ENCODE measurements at places on chromosomes 1 and 21.

- no peak for DNase-seq
These were observed 73.4 kb downstream of the SCCPDH start for GRCh38 chr1:246797597-246797996.

GRCh38 chr1:32701421-32701911, 1.1 kb downstream of the SYNC start:
- no peak for DNase-seq

DNA sequence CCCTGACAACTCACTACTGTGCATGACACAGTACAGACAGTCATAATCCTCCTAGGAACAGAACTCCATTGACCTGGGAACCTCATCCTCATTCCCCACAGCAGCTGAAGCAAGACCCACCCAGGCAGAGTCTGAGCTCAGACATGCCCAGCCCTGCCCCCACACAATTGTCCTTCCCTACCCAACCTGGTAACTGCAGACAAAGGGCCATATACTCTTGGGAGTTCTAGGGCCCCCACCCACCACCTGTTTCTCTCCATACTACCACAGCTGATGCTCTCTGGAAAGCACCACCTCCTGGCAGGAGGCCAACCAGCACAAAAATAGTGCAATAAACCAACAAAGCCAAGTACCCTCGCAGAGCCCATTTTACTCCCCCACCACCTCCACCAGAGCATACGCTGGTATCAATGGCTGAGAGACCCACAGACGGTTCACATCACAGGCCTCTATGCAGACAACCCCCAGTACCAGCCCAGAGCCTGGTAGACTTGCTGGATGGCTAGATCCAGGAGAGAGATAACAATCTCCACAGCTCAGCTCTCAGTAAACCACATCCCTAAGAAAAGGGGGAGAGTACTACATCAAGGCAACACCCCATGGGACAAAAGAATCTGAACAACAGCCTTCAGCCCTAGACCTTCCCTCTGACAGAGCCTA, 159.7 kb upstream of the CXADR start:
- DNase-seq = no peak

GRCh38 chr1:151047591-151047924, at the start of gene C1orf56:
C1orf56 (plus strand) TSS chr1:151047751; CDS start chr1:151047848, 97 bp downstream.
- DNase-seq = no peak

DNA sequence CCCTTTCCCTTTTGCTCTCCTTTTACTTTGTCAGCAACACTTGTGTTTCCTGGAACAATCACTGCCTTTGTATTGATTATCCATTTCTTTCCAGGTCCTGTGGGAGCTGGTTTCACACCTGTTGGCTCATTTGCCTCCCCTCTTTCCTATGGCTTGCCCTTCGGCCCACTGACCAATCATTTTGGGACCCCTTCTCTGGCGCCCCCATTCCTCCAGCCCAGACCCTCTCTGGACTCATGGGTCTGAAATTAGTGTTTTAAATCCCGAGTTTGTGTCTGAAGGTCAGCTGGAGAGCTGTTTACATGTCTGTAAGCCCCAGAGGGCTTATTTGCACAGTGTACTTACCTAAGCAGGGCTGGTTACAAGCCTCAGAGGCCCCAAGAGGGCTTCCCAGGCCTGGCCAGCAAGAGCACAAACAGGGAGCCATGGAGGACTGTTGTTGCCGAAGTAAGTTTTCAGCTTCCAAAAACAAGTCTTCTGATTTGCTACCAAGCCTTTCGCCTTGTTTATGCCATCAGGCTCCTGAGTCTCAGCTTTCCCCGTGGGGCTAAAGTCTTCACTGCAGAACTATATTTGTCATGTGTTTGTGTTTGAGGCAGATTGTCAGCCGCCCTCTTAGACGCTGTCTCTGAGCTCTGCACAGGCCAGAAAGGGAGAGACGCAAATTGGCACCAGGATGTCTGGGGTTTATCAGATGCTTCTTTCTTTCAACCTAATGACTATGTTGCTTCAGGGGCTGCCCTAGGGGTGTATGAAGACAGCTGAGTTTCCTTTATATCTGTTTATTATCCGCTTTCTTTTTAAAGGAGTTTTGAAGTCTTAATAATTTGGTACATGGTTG, 93.0 kb downstream of the ATP1A1 start:
- DNase-seq = no peak

GRCh38 chr1:221667504-221667903, 74.4 kb downstream of the DUSP10 start:
- peak; percentile 56 for DNase-seq

DNA sequence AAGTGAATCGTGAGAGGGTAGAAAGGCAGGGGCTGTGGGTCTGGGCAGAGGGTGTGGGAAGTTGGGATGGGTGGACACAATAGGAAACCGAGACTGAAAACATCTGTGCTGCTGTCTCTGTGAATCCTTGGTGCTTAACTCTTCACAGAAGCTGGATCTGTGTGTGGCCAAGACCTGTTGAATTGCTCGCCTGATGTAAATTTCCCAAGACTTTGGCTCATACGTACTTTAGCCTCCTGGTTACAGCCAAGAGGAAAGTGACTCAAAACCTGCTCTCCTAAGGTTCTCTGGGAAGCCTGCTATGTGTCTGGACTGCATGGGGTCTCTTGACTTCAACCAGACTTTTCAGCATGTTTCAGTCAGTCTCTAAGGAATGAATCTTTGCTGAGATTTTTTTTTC, 270.3 kb downstream of the RWDD3 start:
- DNase-seq = no peak

DNA sequence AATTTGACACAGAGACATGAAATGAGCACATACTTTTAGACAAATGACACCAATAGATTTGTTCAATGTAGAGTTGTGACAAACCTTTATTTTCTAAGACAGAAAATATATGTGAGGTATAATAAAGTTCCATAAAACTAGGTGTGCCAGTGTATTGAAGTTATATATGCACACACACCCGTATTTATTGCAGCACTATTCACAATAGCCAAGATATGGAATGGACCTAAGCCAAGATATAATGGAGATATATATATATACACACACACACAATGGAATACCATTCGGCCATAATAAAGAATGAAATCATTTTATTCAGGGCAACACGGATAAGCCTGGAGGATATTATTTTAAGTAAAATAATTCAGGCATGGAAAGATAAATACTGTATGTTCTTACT, 1013.5 kb downstream of the KCNT2 start:
- no peak for DNase-seq

DNA sequence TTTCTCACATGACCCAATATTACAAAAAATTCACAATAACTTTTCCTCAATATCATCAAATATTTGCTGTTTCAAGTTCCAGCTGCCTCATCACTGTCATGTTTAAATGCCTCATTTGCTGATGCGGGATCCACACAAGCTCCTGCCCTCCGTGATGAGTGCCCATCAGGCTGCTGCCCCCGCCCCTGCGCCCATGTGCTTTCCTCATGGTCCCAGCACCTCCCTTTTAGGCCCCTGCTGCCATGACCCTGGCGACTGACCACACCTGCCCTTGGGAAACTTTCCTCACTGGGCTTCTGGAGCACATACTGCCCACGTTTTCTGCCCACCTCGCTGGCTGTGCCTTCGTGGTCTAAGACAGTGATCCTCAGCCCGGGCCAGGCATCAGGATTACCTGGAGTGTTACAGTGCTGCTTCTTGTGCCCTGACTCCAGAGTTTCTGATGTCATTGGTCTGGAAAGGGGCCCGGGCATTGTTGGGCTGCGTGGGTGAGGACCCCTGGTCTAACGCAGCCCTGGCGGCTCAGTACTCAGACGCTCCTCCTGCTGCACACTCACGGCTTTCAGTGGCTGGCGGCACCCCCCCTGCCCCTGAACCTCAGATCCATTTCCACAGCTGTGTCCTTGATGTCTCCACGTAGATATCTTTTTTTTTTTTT, 20.5 kb downstream of the PLEKHM2 start:
- DNase-seq = no peak

GRCh38 chr21:31552826-31553225, 106.7 kb upstream of the SOD1 start:
- no peak for DNase-seq

DNA sequence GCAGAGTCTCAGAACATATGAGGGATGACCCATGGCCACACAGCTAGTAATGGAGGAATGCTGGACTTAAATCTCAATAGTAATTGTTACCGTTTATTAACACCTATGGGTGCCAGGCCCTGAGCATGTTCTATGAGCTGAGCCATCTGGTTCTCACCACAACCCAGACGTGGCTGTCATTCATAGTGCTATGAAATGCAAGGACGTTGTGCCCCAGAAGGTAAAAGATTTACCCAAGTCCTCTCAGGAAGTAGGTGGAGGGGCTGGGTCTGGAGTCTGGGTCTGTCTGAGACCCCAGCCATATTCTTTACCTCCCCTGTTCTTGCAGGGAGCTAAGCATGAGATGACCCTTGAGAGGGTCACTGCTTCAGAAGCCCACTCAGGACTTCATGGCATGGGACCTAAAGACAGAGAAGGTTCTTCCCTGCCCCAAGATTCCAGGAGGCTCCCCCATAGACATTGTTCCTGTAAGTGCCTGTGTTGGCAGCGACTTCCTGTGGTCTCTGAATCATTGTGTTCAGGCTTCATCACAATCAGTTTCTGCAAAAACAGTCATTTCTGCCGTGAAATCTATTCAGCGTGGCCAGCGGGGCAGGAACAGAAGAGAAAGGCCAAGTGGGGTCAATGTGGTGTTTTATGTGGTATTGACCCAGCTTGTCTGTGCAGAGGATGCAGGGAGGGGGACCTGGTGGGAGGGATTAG, 475.4 kb downstream of the PTPRU start:
- DNase-seq = peak; percentile 51

DNA sequence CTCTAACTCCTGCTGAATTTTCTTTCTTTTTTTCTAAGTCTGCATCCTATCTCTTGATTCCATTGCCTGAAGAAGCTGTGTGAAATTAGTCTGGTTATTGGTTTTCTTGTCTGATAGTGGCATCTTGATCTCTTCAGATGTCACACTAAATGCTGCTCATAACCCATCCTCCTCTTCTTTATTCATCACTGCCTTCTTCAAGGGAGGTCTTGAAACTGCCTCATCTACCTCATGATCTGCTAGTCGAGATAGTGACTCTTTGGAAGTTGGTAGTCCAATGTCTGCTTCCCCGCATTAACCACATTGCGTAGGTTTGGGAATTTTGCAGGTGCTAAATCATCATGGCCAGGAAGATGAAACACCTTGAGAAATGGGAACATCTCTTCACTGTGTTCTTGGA, 15.7 kb downstream of the DYRK3 start:
- no peak for DNase-seq

GRCh38 chr1:119565131-119565772, 58.2 kb downstream of the HSD3B1 start:
- peak; percentile 50 for DNase-seq

DNA sequence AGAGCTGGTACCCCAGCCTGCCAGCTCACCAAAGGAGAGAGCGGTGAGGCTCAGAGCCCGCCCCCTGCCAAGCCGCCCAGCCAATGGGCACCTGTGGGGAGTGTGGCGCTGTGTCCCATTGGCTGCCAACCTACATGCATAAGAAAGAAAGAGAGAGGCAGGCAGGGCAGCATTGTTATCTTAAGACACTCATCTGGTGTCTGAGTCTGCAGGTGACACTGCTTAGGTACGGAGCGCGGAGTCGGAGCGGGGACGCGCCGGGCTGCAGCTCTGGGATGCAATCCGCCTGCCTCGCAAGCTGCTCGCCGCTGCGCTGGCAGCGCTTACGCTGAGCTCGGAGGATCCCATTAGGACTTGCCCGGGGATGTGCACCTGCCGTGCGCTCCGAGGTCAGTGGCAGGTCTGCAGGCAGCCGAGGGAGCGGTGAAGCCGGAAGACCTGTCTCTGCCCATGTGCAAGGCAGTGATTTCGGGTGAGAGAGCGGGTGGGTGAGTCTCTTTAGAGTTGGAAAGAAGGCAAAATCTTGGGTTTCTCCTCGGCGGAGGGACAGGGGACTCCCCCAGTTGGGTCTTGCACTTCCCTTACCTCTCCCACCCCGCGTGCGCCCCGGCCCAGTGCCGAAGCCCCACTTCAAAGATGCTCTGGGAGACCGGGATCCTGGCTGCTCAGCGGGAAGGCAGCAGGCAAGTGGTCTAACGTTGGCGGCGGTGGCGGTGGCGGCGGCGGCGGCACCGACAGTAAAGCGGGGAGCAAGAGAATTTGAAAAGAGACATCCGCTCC, at the start of gene BRINP2:
Gene BRINP2 (plus strand): TSS at position 203 of the 780 bp plus-strand sequence. CDS start 58,919 bp downstream, outside the sequence.
- no peak for DNase-seq

DNA sequence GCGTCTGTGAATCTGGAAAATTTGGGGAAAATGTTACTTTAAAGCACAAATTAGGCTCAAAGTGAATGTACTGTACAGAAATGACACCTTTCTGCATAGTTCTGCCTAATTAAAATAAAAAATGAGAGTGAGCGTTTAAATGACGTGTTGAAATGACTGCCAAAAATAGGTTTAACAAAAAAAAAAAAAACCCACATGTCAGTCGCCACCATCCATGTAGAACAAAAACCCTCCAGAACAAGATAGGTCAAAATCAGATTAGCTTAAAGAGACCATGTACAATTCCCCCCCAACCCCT, 745 bp downstream of the PARP1 start:
- DNase-seq = no peak

- no peak for DNase-seq
These were observed 72.1 kb downstream of the TGFBR3 start for GRCh38 chr1:91813813-91814212.

GRCh38 chr1:245084551-245084950, 70.2 kb upstream of the KIF26B start:
- DNase-seq = no peak

GRCh38 chr1:33438364-33439160, 7.7 kb upstream of the PHC2 start:
- no peak for DNase-seq

- DNase-seq = no peak
These were observed 44.1 kb downstream of the PGBD5 start for GRCh38 chr1:230382001-230382491.

DNA sequence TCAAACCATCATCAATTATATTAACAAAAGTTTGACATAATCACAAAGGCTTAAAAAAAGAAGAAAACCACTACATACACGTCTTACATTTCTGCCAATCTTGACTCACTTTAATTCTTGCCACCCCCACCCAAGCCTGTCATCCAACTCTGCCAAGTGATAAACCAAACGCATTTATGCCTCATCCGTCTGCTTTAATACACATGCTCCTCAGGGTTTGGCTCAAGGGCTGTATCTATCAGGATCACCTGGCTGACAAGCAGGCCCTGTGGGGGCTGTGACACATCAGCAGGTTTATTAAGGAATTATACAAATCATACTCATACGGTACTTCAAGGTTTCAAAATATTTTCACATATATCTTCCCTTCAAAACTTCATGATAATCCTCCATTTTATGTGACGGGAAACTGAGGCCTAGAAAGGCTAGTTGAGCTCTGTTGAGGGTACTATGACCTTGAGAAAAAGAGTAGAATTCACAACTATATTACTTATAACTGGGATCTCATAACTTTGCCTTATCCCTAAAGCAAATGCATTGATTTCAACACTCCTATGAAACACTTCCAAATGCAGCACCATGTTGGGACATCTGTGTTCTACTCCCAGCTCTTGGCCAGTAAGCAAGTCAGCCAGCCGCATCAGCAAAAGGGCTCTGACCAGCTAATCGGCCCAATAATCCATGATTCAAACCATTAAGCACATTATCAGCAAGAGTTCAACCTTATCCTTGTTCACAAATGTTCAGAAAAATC, 8.7 kb downstream of the SORT1 start:
- DNase-seq = no peak

- no peak for DNase-seq
These were observed 56.4 kb upstream of the RGS7 start for GRCh38 chr1:241413386-241413785.
